Aorta (tissue), 5 donors: ENCODE measurements at places on chromosomes 5 and 9. TPM values are rescaled to one million over a fixed set of nuclear protein-coding genes. Genes with fewer than 3 reads are reported as not detected.

- peak; percentile 99 for DNase-seq
Measured at GRCh38 chr9:36148311-36149051, 11.9 kb downstream of the GLIPR2 start.

GRCh38 chr5:52801329-52801728 lies 13.6 kb downstream of the ITGA1 start:
- no peak for DNase-seq

DNA sequence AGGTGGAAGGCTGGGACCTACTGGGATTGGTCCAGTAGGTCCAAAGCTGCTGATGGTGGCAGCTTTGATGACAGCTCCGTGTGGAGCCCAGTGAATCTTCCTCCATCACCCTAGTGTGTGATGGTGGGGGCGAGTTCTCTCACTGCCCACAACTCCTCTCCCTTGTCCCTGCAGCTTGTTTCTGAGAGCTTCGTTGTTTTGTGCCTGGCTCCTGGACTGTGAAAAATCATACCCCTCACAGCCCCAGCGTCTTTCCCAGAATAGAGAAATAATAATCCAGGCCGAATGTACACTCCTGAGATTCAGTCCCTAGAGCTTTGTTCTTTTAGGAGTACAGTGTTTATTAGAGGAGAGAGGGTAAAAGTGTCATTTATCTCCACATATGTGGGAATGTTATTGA lies 372.2 kb downstream of the ENC1 start:
- no peak for DNase-seq

GRCh38 chr9:105712773-105713172 lies 18.4 kb downstream of the TMEM38B start:
- no peak for DNase-seq

DNA sequence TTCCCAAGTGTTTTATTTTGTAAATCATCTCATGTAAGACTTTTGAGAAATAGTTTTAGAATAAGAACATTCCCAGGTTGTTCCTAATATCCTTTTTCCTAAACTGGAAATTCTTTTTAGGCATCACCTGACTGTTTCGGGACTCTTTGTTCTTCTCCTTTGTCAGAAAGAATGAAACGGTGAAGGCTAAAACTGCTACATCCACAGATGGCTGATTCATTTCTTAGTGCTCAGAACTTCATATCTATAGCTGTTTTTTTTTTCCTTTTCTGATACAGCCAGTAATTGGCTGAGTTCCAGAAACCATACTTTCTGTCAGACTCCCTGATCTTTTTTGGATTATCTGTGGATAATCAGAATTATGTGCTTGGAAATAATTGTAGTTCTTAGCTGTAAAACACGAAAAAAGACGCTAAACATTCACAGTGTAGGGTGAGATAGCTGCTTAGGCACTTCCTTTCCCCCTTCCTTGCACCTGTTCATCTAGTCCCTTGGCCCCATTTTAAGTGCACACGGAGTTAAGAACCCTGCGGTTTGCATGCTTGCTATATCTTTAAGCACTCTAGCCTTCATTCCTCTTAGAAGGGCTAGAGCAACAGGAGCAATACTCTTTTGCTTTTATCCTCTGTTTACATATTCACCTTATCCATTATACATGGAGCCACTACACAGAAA lies 283.9 kb downstream of the PJA2 start:
- DNase-seq = no peak

DNA sequence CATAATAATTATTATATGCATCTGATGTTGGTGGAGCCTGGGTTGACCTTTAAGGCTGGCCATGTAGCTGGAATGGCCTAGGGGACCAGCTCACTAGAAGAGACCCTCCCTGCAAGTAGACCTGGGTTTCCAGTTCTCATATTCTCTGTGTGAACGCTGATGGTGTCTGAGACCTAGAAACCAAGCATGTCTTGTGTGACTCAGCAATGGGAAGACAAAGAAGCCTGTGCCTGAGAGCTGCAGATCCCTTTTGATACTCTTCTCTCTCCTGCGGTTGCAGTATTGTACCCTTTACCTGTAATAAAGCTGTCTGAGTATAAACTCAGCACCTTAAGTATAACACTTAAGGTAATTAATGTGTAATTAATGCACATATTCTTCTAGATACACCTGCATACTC lies 22.2 kb downstream of the C9orf152 start:
- no peak for DNase-seq

DNA sequence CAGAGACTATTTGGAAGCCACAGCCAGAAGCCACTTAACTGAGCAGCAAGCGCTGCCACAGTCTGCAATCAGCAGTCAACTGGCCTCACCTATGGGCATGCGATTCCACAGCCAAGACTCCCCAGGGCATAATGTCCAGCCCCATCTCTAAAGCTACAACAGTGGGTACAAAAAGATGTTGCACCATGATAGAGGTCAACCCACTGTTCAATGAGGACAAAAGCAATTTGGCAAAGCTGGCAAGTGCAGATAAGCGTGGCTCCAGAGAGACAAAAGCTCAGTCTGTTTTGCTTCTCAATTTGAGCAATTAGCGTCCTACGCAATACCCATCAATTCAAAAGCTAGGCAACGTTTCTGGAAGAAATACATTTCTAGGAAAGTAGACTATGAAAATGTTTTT lies 3.2 kb downstream of the TAS2R1 start:
- no peak for DNase-seq

GRCh38 chr5:174542471-174542870 lies 181.9 kb upstream of the MSX2 start:
- DNase-seq = no peak

GRCh38 chr5:172096207-172096940 lies 89.9 kb upstream of the FBXW11 start:
- DNase-seq = no peak

DNA sequence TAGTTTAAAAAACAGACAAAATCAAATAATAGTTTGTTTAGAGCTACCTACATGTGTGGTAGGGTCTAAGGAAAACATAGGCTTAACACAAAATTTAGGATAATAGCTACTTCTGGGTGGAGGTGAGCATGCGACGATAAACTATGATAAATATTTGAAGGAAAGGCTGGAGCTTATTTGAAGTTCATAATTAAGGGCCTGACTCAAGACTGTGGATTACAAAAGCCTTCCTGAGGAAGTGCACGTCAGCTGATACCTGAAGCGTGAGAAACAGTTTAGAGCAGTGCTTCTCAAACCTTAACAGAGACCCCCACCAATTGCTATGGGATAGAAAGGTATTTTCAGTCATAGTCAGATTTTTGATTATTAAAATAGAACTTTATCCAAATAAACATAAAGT lies 20.4 kb upstream of the UBLCP1 start:
- no peak for DNase-seq

GRCh38 chr9:84838879-84839278 lies 169.3 kb downstream of the NTRK2 start:
- no peak for DNase-seq

GRCh38 chr9:21754741-21755140 lies 47.7 kb upstream of the MTAP start:
- DNase-seq = no peak

- DNase-seq = no peak
Measured at GRCh38 chr9:98569491-98569890, 139.2 kb downstream of the GABBR2 start.

DNA sequence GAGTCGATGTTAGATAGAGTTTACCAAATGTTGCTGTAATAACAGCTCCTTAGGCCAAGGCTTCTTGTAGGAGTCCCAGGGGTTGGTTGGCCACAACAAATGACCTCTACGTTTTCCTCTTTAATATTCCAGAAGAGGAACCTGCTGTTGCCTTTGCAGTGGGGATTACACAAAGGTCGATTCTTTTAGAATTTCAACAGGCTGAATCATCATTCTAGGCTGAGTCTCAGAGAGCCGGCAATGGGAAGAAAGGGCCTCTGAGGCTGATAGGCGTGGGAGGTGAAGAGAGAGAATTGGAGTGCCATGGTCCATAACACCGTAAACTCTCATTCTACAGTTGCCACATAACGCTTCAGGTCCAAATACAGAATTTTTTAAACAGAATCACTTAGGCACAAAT lies 405.9 kb upstream of the DAP start:
- DNase-seq = no peak

GRCh38 chr5:146510559-146511125 lies 5.3 kb downstream of the GPR151 start:
- DNase-seq = no peak

Gene PROB1
- total RNA-seq = 3.0 TPM

Gene ZDHHC11B
- 5.9 TPM for total RNA-seq

Gene CFAP90
- not detected for total RNA-seq

Gene CHSY3
- total RNA-seq = 19.5 TPM
